ENCODE measurements at places on chromosomes 6 and 20.

DNA sequence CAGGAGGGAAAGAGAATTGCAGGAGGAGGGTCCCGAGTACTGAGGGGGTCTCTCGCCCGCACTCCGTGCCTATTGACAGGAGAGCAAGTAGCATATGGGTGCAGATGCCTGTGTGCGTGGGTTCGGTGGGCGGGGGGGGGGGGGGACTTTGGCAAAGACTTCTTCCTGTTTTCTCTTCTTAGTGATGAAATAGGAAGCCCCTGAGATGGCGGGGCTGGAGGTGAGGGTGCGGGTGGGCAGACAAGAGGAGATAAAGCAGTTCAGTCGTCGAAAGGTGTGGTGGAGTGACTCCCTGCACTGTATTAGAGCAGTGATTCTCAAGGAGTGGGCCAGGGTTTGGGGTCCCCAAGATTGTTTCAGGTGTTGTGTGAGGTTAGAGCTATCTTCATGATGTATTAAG is 3.7 kb downstream of the NAA20 start:
- no peak for DNase-seq

- DNase-seq = no peak
Measured at GRCh38 chr6:157551041-157551832, 170.2 kb downstream of the ZDHHC14 start.

DNA sequence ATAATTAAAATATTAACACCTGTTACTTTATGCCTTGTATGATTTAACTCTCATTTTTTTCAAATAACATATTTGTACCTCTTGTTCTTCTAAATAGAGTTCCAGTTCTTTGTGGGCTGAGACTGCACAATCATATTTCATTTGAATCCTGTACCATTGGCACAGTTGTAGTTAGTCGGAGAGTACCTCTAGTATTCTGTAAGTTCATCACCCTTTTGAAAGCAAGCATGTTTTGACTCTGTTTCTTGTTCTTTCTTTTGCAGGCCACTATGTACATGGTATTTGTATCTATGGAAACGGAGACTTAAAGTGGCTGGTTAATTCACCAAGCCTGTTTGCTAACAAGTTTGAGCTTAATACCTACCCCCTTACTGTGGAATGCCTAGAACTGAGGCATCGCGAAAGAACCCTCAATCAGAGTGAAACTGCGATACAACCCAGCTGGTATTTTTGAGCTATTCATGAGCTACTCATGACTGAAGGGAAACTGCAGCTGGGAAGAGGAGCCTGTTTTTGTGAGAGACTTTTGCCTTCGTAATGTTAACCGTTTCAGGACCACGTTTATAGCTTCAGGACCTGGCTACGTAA is 68.2 kb downstream of the C6orf52 start:
- DNase-seq = no peak

GRCh38 chr6:56706981-56707726 is 64.5 kb upstream of the DST start:
- no peak for DNase-seq

- no peak for DNase-seq
Measured at GRCh38 chr6:53984163-53984562, 127.1 kb upstream of the MLIP start.

- DNase-seq = no peak
Measured at GRCh38 chr6:113313841-113314240, 543.3 kb upstream of the MARCKS start.

GRCh38 chr6:17341117-17341805 is 52.1 kb upstream of the CAP2 start:
- DNase-seq = no peak

- DNase-seq = no peak
Measured at GRCh38 chr6:98832284-98833056, 1.9 kb upstream of the POU3F2 start.

GRCh38 chr6:112773187-112773586 is 426.1 kb downstream of the RFPL4B start:
- DNase-seq = no peak

DNA sequence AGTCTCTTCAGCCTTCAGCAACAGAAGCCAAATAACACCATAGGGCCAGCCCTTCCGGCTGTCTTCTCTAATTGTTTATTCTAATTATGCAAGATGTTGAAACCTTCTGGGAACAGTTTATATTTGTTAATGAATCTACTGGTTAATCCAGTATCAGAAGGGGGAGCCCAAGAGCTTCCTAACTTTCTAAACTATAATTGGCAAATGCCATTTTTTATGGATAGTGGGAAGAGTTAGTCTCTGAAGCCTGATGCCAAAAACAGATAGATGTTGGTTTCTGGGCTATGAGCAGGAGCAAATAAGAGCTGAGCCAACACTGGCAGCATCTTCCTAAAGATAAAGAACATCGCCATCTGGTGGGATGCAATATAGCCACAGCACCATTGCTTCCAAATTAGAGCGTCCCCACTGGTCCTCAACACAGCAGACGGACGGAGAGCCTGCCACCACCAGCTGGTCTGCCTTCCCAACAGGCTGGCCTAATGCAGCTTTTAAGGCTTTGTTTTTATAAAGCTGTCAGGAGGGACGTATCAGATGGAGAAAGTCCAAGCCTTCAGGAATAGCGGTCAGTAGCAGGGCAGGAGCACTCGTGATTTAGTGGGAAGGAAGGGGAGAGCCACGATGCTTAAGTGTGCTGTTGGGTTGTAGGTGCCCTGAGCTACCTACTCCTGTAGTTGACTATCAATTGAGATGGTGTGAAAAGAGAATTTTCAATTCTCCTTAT is 118.8 kb downstream of the RALGAPA2 start:
- no peak for DNase-seq

DNA sequence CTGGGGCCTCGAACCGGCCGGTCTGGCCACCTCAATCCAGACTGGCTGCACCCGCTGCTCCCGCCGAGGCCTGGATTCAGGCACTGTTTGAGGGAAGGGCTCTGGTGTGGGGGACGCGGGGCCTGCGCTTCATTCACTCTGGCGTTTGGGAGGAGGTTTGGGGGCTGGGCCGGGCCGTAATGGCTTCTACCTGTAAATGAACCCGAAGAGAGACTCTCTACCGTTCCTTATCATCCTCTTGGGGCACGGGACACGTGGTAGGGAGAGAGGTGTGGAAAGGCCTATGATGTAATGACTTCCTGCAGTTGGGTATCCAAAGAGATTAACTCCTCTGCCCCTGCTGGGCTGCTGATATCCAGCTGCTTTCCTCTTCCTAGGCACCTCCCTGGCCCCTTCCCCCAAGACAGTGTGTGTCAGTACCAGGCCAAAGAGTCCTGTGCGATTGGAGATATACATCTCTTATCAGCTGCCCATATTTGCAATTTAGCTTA is 1.8 kb downstream of the FOXO3 start:
- no peak for DNase-seq

GRCh38 chr20:46791722-46792416 is 82.4 kb downstream of the SLC2A10 start:
- no peak for DNase-seq

GRCh38 chr20:57622579-57623381 is 2.6 kb upstream of the ZBP1 start:
- DNase-seq = no peak

- DNase-seq = no peak
Measured at GRCh38 chr6:144006736-144007477, 1.2 kb downstream of the PLAGL1 start.

- no peak for DNase-seq
Measured at GRCh38 chr6:166942393-166943168, 13.8 kb downstream of the RNASET2 start.

DNA sequence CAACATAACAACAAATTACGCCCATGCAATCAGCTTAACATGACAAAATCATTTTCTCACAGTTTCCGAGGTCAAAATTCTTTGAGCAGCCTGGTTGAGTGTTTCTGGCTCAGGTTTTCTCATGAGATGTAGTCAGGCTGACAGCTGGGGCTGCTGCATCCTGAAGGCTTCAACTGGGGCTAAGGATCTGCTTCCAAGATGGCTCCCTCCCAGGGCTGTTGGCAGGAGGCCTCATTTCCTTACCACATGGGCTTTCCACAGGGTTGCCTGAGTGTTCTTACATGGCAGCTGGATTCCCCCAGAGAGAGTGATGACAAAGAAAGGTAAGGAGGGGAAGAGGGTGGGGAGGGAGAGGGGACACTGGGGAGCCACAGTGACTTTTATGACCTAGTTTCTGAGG is 63.1 kb upstream of the NNAT start:
- no peak for DNase-seq

DNA sequence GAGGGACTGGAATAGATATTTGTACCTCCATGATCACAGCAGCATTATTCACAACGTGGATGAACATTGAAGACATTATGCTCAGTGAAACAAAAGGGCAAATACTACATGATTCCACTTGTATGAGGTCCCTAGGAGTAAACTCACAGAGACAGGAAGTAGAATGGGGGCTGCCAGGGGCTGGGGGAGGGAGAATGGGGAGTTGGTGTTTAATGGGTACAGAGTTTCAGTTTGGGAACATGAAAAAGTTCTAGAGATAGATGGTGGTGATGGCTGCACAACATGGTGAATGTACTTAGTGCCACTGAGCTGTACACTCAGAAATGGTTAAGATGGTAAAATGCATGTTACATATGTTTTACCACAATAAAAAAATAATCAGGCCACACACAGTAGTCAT is 164.3 kb upstream of the RREB1 start:
- no peak for DNase-seq

DNA sequence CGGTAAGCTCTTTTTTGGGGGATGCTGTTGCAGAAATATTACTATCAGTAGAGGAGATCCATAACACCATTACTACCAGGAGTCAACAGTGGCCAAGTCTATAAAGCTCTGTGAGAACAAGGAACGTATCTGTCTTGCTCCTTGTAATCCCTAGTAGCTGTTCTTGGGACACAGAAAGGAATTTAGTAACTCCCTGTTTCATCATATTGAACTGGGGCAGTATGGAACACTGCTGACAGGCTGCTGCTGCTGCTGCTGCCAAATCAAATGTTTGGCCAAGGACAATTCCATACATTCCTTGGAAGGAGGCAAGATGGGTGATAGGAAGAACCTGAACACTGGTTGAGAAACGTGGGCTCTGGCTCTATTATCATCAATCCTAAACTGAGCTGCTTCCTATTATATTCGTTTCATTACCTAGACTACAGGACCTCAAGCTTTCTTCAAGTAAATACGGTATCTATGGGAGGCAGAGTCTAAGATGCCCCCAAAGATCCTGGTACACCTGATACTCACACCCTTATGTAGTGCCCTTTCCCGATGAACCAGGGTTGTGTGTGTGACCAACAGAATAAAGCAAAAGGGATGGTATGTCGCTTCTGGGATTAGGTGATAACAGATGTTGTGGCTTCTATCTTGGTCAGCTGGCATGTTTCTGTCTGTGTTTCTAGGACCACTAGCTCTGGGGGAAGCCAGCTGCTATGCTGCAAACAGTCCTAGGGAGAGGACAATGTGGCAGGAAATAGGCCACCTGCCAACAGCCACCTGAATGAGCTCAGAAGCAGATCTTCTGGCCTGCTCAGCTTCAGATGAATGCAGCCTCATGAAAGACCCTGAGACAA is 39.5 kb downstream of the ELOVL5 start:
- no peak for DNase-seq

GRCh38 chr6:30327232-30327746 is 562 bp downstream of the TRIM39 start:
- DNase-seq = no peak

- no peak for DNase-seq
Measured at GRCh38 chr6:79864001-79864400, 83.4 kb downstream of the ELOVL4 start.

DNA sequence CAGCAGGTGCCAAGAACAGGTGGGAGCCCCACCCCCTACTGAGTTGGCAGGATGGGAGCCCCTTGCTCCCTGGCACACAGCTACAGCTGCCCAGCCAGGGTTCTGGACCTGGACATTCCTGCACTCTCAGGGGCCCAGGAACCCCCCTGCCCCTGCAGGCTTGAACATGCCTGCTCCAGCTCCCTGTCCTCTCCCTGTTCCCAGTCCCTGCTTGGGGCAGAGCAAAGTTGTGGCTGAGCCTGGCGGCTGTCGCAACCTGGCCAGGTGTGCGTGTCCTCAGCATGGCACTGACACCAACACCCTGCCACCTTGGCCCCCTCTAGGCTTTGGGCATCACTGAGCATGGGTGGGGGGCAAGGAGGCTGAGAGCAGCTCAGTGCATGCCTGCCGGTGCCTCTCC is 491.2 kb upstream of the NOX3 start:
- no peak for DNase-seq

DNA sequence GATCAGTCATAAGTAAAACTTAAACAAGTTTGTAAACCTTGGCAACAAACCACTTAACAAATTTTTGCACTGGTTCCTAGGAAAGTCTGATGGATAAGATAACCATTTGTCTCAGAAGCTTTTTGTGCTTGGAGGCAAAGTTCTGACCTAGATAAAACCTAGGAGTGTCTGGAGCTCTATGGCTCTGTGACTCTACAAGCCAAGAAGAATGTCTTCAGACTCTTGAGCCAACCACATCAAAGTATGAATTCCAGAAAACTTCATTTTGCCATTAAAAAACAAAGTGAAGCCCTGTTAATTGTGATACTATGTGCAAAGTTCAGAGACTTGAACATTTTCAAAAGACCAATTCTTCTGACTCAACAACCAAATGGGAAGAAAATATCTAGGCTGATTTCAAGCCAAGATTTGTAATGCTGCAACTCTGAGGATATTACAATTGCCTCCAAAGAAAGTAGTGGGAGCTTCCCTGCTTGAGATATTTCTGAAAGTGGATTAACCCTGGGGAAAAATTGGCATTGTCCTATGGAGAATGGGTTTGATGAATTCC is 158.1 kb upstream of the FOXQ1 start:
- no peak for DNase-seq

DNA sequence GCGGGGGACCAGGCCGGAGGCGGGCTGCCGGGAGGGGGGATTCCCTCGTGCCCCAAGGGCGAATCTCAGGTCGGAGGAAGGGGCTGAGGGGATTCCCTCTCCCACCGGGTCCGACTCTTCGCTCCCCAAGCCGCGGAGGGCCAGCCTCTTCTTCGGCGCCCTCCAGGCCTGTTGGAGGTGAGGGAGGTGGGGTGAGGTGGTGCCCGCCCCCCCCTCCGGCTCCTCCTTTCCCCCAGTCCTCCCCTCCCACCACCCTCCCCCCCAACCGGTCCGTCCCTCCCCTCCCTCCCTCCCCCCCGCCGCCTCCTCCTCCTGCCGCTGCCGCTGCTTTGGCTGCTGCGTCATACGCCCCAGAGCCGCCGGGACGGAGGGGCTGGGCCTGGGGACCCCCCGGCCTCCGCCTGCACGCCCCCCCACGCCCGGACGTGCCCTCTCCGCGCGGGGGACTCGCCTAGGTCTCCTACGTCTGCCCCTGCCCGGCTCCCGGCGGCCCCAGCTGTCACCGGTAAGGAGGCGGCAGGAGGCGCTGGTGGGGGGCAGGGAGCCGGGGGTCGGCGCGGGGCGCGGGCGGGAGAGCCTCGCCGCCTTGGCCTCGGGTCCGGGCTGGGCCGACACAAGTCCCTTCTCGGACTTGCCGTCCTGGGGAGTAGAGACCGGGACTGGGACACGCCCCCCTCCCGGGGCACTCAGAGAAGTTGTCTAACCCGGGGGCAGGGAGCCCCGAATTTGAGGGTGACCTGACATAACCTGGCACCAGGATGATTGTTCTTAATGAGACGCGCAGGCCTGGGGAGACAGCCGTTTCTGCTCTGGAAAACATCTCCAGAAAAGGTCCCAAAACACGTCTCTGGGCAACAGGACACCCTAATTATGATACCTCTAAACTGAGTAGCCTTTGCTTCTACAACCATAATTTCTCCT is at the start of gene PHF1:
PHF1 (plus strand) TSS at position 304 of the 921 bp plus-strand sequence. CDS start 1,250 bp downstream, outside the sequence.
- no peak for DNase-seq

GRCh38 chr6:72042088-72042487 is 155.7 kb downstream of the RIMS1 start:
- no peak for DNase-seq

- DNase-seq = no peak
Measured at GRCh38 chr6:134324141-134324540, 6.2 kb upstream of the SGK1 start.

Data from stimulated activated CD4-positive, alpha-beta T cell treated with anti-CD3 and anti-CD28 coated beads, TNF-alpha, amount 100 ng/mL, for 4 hours (primary cell).